ENCODE measurements at places on chromosomes 13 and 19.

DNA sequence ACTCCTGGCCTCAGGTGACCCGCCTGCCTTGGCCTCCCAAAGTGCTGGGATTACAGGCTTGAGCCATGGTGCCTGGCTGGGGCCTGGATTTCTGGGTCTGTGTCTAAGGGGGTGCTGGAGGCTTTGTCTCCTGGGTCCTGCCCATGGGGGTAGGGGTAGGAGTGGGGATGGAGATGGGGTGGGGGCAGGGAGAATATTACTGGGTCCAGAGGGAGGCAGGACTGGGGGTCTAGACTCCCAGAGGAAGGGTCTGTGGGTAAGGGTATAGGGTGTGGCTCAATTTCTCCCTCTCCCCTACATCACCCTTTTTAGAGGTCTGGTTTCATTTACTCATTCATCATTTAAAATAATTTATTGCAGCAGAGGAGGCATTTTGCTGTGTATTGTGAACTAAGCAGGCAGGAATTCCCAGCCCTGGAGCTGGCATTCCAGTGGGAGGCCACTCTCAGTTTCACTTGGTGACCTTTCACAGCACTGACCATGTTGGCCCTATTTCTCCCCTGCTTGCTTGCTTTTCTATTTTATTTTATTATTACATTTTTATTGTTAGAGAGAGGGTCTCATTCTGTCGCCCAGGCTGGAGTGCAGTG, 810 bp upstream of the NFKBID start:
- no peak for DNase-seq

- DNase-seq = no peak
These were observed 561 bp upstream of the GJA3 start for GRCh38 chr13:20161275-20161950.

DNA sequence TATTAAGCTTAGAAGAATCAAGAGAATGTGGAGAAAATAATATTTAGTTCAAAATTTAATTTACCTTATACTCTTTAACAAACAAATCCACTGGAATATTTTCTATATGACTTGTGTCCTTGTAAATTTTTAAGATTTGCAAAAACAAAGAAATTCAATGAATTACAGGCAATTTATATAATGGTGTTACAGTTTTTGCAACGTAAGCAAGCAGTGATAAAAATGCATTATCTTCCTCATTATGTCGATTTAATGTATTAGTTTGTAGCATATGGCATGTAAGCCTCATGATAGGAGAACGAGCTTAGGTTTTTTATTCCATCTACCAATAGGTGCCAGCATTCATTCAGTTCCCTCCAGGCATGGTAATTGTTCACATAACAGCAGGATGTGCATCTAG, 100.0 kb upstream of the PCDH9 start:
- no peak for DNase-seq

- DNase-seq = no peak
These were observed 1.7 kb upstream of the KLK13 start for GRCh38 chr19:51066393-51067186.

DNA sequence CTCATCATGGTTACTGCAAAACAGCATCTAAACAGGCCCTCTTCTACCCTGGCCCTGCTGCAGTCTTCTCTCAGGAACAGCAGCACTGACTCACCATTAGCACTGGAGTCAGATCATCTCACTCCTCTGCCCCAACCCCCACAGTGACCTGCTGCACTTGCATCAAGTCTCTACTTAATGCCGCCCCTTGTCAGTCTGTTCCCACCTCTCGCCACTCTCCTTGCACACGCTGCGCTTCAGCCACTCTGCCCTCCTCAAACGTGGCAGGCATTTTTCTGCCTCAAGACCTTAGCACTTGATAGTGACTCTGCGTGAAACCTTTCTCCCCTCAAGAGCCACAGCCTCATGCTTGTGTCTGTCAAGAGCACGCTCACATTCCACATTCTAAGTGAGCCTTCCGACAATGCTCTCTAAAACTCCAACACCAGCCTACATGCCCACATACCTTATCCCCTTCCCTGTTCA, 22.1 kb downstream of the MIPEP start:
- no peak for DNase-seq

DNA sequence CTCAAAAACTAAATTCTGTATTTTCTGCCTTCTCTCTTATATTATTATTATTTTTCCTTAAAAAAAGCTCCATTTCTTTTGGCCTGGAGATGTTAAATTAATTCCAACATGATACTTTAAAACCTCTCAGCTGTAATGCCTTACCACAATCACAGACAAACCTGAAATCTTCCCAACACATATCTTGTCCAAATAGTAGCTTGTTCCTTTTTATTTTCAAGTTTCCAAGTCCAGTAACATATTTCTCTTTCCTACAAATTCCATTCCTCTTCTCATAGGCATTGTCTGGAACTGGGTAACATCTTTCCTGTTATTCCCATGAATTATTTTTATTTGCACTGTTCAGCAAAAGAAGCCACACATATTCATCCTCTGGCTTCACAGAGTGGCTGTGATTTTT, 137.0 kb downstream of the SLITRK6 start:
- DNase-seq = no peak

GRCh38 chr19:1312767-1313694, 27.4 kb downstream of the EFNA2 start:
- DNase-seq = peak; percentile 61

DNA sequence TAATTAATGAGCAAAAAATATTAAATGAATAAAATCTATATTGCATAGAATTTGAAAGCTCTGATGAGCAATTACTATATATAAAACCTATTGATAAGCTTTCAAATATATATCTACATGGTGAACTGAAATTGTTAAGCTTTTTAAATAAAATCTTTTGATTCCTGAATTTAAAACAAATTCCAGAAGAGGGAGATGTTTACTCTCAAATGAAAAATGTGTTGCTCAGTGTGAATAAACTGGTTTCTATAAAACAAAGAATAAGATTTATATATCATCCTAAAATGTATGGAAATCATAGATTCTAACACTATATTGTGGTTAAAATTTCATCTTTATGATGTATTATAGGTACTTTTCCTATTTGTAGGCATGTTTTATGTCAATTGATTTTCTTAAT, 171.5 kb upstream of the SLITRK6 start:
- no peak for DNase-seq

GRCh38 chr19:55494172-55494761, 6.0 kb downstream of the SSC5D start:
- DNase-seq = no peak

GRCh38 chr19:3708207-3708931, at the start of gene TJP3:
Gene TJP3, plus strand, starts transcription at chr19:3708384. Its CDS starts 20,049 bp downstream, at chr19:3728433.
- peak; percentile 89 for DNase-seq
